Left cardiac atrium (tissue), 4 donors: ENCODE measurements at places on chromosomes 7 and 10. TPM values are rescaled to one million over a fixed set of nuclear protein-coding genes. Genes with fewer than 3 reads are reported as not detected.

The UNCX gene
- total RNA-seq: not detected

DNA sequence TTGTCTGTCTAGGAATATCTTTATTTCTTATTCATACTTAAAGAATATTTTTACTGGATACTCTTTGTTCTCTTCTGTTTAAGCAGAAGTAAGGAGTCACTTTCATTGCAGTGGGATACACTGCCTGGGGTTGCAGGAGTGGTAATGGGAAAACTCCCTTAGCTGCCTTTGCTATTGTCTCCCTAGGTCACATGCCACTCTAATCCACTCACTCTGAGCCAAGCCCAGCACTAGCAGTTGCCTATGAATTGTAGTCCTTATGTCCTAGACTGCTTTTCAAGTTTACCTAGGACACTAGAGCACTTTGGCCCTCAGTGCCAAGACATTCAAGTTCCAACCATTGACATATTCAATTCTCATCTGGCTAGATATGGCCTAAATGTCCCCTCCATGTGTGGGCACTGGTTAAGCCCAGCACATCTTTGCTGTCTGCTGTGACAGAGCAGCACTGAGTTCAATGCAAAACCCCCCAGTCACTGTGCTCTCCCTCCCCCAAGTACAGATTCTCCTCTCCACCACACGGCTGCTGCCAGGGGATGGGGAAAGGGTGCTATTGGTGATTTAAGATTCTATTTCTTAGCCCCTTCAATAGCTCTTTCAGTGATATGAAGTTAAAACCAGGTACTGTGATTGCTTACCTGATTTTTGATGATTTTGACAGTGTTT, 991.7 kb upstream of the KCND2 start:
- no peak for DNase-seq

GRCh38 chr7:36884910-36885309, 160.6 kb upstream of the AOAH start:
- DNase-seq: no peak

The SPDYE6 gene
- not detected for total RNA-seq
